Right atrium auricular region (tissue), 2 donors: ENCODE measurements at places on chromosomes 12 and 14. TPM values are rescaled to one million over a fixed set of nuclear protein-coding genes. Genes with fewer than 3 reads are reported as not detected.

- no peaks in the 10 kb centered on the region for H3K36me3 ChIP-seq
- H3K4me3 ChIP-seq: no peak overlapping the region
- no peaks in the 10 kb centered on the region for H3K4me1 ChIP-seq
- H3K27me3 ChIP-seq: no peaks in the 10 kb centered on the region
These were observed 164.9 kb downstream of the ETV6 start for GRCh38 chr12:11814374-11814773.

The CD69 gene
- 2.6 TPM for total RNA-seq

- H3K4me1 ChIP-seq: no peaks in the 10 kb centered on the region
- peaks cover 4% of the 10 kb centered on the region for H3K27me3 ChIP-seq
- DNase-seq: no peak
- H3K27ac ChIP-seq: no peak overlapping the region
These were observed 15.4 kb upstream of the BCL11B start for GRCh38 chr14:99287269-99287942.

DNA sequence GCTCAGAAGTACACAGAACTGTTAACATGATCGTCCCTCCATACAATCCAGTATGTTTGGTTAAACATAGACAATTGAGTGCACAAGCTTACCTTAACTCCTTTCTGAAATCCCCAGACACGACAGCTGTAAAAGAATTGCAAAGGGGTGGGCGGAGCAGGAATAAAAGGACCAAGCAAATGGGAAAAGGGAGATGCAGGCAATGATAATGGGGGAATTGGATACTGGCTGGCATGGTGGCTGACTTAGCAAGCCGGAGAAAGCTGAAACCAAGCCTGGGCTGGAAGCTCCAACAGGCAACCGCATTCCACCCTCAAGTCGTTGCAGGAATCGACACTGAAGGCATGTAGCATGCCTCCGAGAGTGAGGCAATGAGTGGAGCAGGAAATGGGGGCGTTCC lies 96.8 kb upstream of the TMEM132C start:
- H3K27ac ChIP-seq: no peak overlapping the region
- no peak overlapping the region for H3K4me3 ChIP-seq
- DNase-seq: no peak
- H3K4me1 ChIP-seq: no peaks in the 10 kb centered on the region
- no peaks in the 10 kb centered on the region for H3K36me3 ChIP-seq

The SPIC gene
- not detected for total RNA-seq
